ENCODE measurements at places on chromosomes 1 and 21.
A peak's percentile ranks its signal among the peaks of the same experiment; 100 is the strongest.

DNA sequence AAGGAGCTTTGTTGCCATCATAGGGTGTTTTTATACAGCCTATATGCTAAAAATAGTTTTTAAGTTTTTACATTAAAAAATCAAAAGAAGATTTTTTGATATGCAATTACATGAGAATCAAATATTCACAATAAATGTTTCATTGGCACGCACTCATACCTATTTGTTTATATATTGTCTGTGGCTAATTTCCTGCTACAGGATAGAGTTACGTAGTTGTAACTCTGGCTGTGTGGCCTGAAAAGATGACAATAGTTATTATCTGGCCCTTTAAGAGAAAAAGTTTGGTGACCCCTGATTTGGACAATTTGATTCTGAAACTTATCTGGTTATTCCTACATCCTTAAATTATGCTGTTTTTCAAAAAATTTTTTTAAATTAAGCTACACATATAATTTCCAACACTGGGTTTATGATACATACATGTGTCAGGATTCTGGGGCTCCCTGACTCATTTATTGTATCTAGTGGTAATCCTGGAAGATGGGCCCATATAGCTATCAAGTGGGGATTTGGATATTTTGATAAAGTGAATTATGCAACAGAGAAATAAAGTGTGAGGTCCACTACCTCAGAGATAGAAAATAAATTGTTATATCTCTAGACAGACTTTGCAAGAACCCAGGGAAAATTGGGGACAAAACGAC is 370.2 kb upstream of the LYPLAL1 start:
- no peak for DNase-seq

DNA sequence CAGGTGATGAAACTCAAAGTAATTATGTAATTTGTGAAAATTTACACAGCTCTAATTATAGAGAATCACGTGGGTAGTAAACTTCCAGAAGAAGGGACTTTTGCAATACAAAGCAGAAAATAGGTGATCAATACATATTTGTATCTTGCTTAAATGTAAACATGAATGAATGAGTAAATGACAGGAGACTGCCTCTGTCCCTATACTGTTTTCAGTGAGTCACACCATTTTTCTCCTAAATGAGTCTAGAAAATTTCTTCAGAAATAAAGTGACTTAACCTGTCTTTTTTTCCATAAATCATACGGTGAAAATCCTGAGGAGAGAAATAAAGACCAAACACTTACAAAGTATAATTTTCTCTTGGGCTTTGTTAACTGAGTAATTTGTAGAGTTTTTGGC is 11.9 kb downstream of the RAP1A start:
- DNase-seq, result no peak

DNA sequence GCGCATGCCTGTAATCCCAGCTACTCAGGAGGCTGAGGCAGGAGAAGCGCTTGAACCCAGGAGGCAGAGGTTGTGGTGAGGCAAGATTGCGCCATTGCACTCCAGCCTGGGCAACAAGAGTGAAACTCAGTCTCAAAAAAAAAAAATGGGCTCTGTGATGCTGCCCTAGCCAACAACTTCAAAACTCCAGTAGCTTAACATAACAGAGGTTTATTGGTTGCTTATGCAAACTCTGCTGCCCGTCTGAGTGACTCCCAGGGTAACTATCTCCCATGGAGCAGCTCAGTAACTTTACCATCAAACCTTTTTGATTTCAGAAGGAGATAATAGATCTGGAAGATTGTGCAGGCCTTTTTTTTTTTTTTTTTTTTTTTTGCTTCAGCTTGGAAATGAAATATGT is 18.9 kb upstream of the ITLN2 start:
- no peak for DNase-seq

- peak; percentile 26 for DNase-seq
Measured at GRCh38 chr1:151221616-151222015, 23.3 kb downstream of the PIP5K1A start.

GRCh38 chr1:167926486-167926997 is 9.9 kb upstream of the DCAF6 start:
- no peak for DNase-seq

DNA sequence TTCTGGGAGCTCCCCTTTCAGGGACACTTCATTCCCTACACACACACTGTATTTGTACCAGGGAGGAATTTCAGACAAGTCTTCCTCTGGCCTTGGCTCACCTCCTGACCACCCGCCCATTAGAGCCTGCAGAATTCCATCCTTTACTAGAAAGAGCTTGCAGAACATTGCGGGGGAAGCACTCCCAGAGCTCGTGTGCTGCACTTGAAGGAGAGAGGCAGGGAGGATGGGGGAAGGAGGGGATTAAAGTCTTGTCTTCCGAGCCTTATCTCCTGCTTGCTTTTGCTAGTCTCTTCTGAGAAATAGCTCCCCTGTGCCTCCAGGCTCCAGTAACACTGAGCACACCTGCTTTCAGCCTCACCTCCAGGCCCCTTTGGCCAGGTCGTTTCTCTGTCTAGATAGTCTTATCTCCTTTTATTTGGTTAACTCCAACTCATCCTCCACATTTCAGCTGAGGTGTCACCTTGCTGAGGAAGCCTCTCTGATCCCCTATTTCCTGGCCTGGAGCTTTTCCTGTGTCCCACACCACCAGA is 62.0 kb downstream of the PCNX2 start:
- DNase-seq, result no peak

- peak; percentile 51 for DNase-seq
Measured at GRCh38 chr1:233443040-233443760, 115.7 kb downstream of the MAP3K21 start.

All from NCI-H226 (cell line).